ENCODE measurements at places on chromosomes 4 and X. TPM values are rescaled to one million over a fixed set of nuclear protein-coding genes. Genes with fewer than 3 reads are reported as not detected.

DNA sequence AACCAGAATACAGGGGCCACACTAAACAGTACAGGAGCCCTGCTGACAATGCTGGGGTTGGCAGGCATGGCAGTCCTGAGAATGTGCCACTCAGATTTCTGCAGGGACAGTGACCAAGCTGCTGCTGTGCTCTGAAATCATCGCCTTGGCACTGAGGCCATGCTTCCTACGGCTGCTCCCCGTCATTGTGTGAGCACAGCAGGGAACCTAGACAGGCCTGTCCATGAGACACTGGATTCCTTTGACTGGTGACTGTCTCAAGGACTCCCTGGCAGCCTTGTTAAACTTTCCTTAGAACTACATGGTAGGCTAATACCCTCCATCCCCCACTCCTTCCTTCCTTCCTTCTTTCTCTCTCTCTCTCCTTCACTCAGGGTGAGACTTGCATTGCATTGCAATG lies 111.4 kb downstream of the LUZP4 start:
- DNase-seq, result no peak

- DNase-seq, result no peak
Measured at GRCh38 chr4:5034206-5034605, 14.9 kb upstream of the CYTL1 start.

TCP11X2 gene
- total RNA-seq, result not detected

- no peak for DNase-seq
Measured at GRCh38 chr4:124454772-124455270, 257.7 kb downstream of the ANKRD50 start.
